Neural crest cell (in vitro differentiated cells): ENCODE measurements at places on chromosomes 4 and X.

DNA sequence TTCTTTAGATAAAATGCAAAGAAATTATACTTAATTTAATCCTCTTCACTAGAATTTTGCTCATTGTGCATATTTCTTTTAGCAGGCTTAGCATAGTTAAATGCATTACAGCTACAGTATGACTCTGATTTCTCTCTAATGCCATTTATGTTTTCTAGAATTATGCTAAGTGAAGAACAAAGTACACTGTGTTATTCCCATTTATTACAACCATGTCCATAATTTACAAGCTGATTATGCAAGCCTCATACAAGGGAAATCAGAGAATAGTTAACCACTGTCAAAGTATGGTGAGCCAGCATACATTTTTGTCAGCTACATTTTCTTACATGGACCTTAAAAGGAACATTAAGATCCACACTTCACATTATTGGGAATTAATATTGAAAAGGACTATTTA is 99.1 kb downstream of the MAB21L2 start:
- DNase-seq: no peak

GRCh38 chrX:151694661-151695582 is at the start of gene PRRG3:
PRRG3 (plus strand) TSS chrX:151695458; CDS start chrX:151698815, 3,357 bp downstream.
- DNase-seq: peak; percentile 7

GRCh38 chr4:123480706-123481418 is 84.3 kb downstream of the SPRY1 start:
- no peak for DNase-seq

GRCh38 chr4:41749631-41750039 is 1.1 kb upstream of the PHOX2B start:
- DNase-seq: no peak

DNA sequence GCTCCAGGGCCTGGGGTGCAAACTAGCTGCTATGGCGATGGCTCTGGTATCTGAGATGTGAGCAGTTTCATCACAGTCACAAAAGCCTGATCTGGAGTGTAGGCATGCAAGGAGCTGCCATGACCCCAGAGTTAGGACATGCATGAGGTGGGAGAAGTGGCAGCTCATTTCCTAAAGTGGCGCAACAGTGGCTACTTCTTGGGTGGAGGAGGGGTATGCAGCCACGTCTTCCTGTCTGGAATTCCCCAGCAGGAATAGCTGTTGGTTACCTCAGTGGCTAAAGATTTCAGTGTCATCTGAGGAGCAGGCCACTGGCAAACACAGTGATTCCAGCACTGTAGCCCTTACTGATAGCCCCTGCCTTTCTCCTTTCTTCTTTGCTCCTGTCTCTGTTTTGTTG is 1382.5 kb downstream of the C4orf33 start:
- no peak for DNase-seq

DNA sequence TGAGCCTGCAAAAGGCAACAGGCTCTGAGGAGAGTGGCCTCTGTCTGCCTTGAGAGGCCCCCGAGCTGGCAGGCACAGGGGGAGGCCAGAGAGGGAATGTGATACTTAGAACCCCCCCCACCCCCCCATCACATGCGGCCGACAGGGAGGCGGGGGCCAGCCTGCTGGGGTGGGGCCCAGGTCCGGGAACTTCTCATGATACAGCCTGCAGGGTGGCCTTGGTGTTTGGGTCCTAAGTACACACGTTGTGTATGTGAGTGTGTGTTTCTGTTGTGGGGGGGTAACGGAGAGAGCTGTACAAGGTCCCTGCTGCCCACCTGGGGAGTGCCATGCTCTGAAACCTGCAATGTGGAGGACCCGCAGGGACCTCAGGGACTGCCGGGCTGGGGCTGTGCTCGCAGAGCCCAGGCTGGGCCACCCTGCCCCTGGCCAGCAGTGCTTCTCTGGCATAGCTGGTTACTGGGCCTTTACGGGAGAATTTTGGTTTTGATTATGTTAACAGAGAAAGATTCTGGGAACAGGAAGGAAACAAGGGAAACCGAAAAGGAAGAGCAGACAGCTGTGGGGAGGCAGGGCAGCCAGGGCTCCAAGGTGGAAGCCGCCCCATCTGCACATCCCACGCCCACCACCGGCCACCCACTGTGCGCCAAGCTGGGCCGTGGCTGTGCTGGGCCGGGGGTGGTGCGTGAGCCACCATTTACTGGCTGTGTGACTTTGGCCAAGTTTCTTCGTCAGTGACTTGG is 19.9 kb downstream of the SH3BP2 start:
- DNase-seq: no peak

DNA sequence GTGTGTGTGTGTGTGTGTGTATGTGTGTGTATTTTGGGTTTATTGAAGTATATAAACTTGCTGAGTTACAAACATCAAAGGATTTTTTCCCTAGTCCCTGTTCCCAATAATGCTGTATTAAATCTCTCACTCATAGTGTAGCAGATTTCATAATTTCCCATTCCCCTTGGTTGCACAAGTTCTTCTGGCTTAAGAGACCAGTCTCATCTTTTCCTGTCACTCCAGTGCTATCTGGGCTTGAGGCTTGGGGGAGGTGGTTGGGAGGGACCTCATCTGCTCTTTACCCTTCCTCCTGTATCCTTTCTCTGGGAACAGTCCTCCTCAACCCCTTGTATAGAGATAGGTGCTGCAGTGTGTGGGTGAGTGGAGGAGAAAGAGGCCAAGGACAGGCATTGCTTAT is 285.4 kb upstream of the BOD1L1 start:
- no peak for DNase-seq

- peak; percentile 12 for DNase-seq
Observed at GRCh38 chrX:155148724-155149537, 67.3 kb upstream of the VBP1 start.

DNA sequence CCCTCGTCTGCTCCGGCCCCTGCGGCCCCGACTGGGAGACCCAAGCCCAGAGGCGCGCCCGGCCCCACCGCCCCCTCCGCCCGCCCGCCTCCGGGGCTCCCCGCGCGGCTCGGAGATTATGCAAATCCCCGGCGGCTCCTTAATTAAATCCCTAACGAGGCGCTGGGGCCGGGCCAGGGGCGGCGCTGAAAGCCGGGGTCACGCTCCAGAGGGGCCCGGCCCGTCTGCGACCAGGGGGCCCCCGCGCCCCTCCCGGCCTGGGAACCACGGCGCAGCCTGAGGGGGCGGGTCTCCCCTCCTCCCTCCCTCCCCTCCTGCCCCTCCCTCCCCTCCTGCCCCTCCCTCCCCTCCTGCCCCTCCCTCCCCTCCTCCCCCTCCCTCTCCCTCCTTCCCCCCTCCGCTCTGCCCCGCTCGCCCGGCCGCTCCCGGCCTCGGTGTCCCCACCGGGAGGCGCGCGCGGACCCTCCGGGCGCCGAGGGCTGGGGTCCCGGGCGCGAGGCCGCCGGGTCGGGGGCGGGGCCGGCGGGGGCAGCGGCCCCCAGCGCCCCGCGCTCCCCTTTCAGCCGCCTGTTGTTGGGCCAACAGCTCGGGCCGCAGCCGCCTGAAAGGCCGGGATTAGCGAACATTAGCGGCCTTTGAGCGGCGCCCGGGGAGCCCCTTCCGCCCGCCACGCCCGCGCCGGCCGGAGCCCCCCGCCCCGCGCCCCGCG is 25.9 kb upstream of the FGFR3 start:
- DNase-seq: peak; percentile 51

DNA sequence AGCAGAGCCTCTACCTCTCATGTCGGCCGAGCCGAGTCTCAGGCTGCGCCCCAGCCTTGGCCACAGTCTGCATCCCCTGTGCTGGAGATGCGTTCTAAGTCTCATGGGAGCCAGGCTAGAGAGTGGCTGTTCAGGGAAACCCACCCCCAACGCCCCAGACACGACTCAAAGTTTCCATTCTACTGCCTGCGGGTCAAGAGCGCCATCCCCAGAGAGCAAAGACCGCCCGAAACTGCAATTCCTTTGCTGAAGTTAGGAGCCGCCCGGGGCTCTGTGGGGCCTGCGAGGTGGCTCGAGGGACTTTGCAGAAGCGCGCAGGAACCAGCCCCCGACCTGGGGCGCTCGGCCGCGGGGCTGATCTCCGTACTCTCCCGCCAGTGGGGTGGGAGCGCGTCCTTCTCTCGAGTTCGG is 10.0 kb upstream of the ELF4 start:
- peak; percentile 13 for DNase-seq

- no peak for DNase-seq
Observed at GRCh38 chr4:85788604-85789003, 313.7 kb downstream of the ARHGAP24 start.

GRCh38 chrX:10471418-10471817 is 149.0 kb downstream of the MID1 start:
- no peak for DNase-seq

DNA sequence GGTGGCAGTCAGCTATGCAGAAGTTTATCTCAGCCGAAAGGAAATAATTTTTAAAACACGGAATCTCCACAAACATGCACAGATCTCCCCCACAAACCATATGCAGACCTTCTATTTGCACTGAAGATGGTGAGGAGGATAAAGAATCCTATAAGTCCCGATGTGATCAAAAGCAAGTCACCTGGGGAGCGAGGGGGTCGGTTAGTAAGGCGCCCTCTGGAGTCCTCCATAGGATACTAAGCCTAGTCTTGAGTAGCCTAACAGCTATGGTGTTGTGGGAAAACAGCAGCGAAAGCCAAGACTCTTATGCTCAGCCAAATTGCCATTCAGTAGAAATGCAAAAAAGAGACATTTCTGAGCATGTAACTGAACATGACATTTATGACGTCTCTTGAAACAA is 210.9 kb downstream of the FRMPD4 start:
- DNase-seq: no peak

GRCh38 chrX:124805486-124805885 is 459.1 kb downstream of the SH2D1A start:
- no peak for DNase-seq

GRCh38 chr4:174135530-174135929 is 147.9 kb downstream of the FBXO8 start:
- no peak for DNase-seq

GRCh38 chr4:14465507-14465906 is 536.8 kb upstream of the CPEB2 start:
- DNase-seq: no peak

GRCh38 chrX:40012039-40012867 is 85.5 kb downstream of the BCOR start:
- no peak for DNase-seq

DNA sequence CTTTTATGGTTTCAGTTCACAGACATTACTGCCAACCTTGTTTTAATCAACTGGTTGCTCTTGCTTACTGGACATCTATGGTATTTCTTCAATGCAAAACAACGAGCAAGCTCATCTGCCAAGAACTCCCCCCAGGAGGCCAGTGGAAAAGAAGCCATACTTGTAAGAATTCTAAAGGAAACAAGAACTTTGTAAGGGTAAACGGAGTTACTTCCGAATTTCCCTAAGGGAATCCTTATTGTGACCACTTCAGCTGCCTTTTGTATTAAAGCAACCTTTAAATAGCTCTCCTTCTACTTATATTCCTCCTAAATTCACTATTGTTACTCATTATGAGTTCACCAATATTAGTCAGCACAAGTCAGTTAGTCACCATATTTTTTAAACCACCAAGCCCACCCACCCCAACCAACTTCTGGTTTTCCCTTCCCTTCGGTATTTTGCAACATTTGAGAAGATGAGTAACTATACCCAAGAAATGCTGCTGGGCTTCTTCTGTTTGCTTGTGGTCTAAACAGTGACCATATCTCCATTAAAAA is 602.8 kb upstream of the DIPK2B start:
- DNase-seq: no peak

GRCh38 chrX:4909348-4909747 is 1195.9 kb upstream of the PRKX start:
- DNase-seq: no peak

- no peak for DNase-seq
Observed at GRCh38 chr4:30429813-30430761, 290.1 kb upstream of the PCDH7 start.

DNA sequence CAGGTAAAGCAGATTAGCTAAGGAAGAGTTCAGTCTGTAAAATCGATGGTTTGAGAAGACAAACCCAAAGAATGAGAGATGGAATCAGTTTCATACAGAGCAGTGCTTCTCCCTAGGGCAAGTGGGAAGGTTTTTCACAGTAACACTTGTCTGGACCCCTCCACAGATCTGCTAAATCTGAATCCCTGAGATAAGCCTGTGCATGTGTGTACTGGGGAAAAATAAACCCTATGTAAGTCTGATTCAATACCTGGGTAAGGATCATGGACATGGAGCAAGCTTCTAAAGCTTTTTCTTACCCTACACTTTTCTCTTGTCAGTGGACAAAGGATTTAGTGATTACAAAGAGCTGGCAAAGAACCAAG is 13.6 kb downstream of the ELOVL6 start:
- no peak for DNase-seq

DNA sequence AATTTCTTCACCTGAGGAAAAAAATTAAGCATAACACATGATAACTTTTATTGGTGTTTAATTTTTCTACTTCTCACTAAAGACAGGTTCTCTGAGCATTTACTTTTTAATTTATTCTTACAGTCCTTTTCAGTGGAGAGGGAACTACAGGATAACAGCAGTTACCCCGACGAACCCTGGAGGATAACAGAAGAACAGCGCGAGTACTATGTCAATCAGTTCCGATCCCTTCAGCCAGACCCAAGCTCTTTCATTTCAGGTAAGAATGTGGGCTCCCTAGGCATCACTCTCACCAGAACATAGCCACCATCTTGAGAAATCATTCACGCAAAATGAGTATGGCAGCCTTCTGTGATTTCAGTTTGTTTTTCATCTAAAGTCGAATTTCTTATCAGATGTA is 100.8 kb downstream of the REPS2 start:
- DNase-seq: no peak

GRCh38 chr4:2341261-2341841 is 77.1 kb downstream of the ZFYVE28 start:
- DNase-seq: no peak
